ENCODE measurements at places on chromosomes 7 and 10. TPM values are rescaled to one million over a fixed set of nuclear protein-coding genes. Genes with fewer than 3 reads are reported as not detected.

Gene GDF10
- total RNA-seq, result not detected

GRCh38 chr7:840001-840600 is 7.8 kb downstream of the SUN1 start:
- DNase-seq, result no peak

DNA sequence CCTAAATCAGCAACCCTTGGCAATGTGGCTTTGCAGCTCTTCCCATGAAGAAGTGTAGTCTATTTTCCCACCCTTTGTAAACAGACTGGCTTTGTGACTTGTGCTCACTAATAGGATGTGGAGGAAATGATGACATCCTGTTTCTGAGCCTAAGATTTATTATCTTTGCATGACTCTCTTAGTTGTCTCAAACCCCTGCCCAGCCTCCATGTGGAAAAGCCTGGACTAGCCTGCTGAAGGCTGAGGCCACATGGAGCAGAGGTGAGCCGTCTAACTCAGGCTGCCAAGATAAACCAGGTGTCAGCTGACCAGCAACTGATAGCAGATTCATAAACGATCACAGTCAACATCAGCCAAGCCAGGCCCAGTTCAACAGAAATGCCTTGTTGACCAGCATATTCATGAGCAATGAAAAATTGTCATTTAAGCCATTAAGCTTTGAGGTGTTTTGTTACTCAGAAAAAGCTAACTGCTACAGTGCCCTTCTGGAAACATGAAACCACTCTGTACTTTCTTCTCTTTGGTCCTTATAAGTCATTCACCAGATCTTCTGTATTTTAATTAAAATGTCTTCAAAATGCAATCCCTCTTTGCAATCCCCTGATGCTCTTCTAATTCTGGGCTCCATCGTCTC is 586.3 kb upstream of the ANKRD30A start:
- peak; percentile 29 for DNase-seq

DNA sequence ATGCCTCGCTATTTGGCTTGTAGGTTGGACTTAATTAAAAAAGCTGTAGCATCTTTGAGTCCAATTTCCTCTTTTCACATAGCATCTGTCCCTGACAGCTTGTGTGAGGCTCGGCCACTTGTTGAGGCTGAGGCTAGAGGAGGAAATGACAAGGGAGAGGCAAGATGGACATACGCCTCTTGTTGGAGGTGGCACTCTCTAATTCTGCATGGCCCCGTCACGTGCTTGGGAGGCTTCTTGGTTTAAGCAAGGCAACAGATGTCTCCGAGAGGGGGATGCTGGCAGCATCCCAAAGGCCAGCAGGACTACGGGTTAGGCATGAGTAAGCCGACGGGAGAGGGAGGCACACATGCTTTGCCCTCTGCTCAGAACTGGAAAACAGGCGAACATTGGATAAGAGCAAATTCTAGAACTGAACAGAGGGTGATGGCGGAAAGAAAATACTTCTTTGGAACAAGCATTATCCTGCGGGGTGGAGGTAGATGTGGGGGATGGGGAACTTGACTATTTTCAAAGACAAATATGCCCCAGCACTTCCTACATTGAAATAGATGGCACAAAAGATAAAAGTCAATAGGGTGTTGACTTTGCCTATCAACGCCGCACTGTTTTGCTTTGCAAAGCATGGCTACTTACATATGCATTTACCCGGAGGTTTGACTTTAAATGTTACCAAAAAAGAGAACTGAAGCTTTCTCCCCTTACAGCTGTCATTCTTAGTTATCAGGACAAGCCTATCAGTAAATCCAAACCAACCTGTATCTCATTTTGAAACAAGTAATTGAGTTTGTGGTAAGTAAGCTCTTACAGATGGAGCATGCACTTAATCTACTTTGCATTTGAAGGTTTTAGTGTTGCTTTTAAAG is 94.8 kb downstream of the CHN2 start:
- DNase-seq, result no peak

DNA sequence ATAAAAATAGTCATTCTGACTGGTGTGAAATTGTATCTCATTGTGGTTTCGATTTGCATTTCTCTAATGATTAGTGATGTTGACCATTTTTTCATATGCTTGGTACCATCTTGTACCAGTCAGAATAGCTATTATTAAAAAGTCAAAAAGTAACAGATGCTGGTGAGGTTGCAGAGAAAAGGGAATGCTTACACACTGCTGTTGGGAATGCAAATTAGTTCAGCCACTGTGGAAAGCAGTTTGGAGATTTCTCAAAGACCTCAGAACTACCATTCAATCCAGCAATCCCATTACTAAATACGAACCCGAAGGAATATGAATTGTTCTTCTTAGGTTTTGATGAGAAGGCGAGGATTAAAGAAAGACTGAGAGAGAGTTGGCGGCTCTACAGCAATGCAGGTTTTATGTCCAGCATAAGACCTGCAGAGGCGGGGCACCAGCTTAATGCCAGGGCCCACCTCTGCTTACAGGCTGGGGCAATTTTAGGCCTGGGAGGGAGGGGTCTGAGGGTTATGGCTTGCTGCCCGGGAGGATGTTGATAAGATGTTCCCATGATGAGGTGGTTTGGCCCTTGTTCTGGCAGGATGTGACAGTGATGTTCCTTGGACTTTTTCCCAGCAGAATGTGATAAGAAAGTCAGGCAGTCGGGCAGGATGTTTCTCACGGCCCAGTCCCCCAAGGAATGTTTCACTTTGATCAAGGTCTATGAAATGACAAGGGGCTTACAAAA is 74.4 kb downstream of the MEST start:
- DNase-seq, result peak; percentile 94

Measured in fibroblast of villous mesenchyme (primary cell).